ENCODE measurements at places on chromosomes 4 and X. TPM values are rescaled to one million over a fixed set of nuclear protein-coding genes. Genes with fewer than 3 reads are reported as not detected.

UNC5C gene
- total RNA-seq, result 17.3 TPM

NSUN7 gene
- 10.5 TPM for total RNA-seq

SSX4 gene
- not detected for total RNA-seq

TMEM150C gene
- total RNA-seq, result 24.6 TPM

ALAS2 gene
- total RNA-seq, result 43.5 TPM

ZXDA gene
- total RNA-seq, result 15.6 TPM

PAGE4 gene
- not detected for total RNA-seq

NOP14 gene
- total RNA-seq, result 14.1 TPM

CORIN gene
- total RNA-seq, result 1.7 TPM

GLOD5 gene
- total RNA-seq, result not detected

PI4K2B gene
- total RNA-seq, result 14.7 TPM

BEX5 gene
- total RNA-seq, result 7.7 TPM

RAB41 gene
- not detected for total RNA-seq

OPHN1 gene
- total RNA-seq, result 19.1 TPM

STARD8 gene
- 10.2 TPM for total RNA-seq

CT45A3 gene
- not detected for total RNA-seq

FAM47A gene
- total RNA-seq, result not detected

Measured in camera-type eye (tissue), 1 donor.